ENCODE measurements at places on chromosomes 13 and 19.
A peak's percentile ranks its signal among the peaks of the same experiment; 100 is the strongest.

- peak; percentile 75 for DNase-seq
Observed at GRCh38 chr19:33064458-33064791, 263 bp downstream of the RHPN2 start.

GRCh38 chr13:30116379-30116778 is 191.0 kb downstream of the KATNAL1 start:
- no peak for DNase-seq

DNA sequence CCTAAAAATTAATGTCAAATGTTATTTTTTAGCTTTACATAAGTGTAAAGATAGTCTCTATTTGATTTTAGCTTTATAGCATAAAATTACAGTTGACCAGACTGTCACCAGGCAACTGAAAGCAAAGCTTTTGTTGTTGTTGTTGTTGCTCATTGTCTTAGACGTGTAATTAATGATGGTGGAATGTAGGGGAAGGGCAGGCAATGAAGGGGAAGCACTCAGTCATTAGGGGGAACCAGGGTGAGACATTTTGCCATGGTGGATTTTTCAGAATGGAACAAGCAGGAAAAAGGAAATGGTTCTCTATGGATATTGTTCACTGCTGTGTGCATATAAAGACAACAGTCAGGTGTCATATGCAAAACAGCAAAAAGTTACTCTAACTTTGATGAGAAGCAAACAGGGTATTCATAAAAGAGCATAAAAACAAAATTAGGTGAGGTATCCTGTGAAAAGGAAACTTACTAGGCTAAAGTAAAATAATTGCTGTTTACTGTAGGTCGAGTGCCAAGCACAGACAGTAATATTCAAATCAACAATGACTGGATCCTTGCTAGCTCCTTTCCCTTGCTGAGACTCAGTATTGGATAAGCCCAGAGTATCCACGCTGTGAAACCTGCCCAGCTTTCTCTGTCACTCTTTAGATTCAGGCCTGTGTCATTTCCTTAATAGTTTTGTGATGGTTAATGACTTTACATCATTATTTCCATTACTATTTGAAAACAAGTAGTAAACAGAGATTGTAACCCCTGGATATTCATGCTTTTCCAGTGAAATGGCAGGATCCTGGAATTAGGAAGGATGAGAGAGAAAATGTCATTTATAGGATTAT is 110.5 kb downstream of the LRCH1 start:
- no peak for DNase-seq

- DNase-seq, result no peak
Observed at GRCh38 chr13:97710797-97711196, 242.7 kb upstream of the IPO5 start.

GRCh38 chr13:52036037-52036436 is 11.5 kb downstream of the UTP14C start:
- DNase-seq, result no peak

- DNase-seq, result no peak
Observed at GRCh38 chr13:47038188-47038587, 141.3 kb upstream of the HTR2A start.

All from GM13976 (cell line).